Effector CD8-positive, alpha-beta T cell (primary cell): ENCODE measurements at places on chromosomes 3 and 15.

DNA sequence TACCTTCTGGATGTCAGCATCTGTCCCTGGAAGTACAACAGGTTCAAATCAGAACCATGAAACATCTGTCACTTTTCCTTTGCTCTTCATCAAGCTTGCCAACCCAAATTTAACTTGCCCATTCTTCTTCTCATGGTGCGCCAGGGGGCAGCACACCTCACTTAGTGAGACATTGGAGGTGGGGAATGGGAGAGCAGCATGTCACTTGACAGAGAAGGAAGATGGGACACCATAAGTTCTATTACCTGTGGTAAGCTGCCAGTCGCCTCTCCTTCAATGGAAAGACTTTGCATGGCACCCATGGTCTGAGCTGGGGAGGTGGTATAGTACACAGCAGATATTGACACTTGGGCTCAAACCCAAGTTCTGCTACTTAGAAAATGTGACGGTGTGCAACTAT, 2.9 kb downstream of the SCN5A start:
- DNase-seq: no peak

DNA sequence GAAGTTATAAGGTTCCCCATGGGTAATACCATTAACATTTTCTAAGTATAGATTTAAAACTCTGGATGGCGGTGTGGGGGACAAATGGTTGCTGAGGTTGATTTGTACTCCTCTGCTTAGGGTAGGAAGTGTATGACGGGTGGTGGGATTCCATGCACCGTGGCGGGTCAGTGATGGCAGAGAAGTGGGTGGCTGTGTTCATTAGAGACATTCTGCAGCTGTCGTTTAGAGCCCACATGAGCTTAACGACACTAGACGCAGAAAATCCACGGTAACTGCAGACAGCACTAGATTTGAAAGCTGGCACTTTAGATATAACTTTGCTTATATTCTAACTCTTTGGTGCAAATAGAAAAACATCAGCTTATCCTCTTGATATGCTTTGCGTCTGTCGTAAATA, 37.5 kb downstream of the SGO1 start:
- no peak for DNase-seq

- DNase-seq: no peak
Measured at GRCh38 chr3:2771193-2771592, 339.0 kb downstream of the IL5RA start.

DNA sequence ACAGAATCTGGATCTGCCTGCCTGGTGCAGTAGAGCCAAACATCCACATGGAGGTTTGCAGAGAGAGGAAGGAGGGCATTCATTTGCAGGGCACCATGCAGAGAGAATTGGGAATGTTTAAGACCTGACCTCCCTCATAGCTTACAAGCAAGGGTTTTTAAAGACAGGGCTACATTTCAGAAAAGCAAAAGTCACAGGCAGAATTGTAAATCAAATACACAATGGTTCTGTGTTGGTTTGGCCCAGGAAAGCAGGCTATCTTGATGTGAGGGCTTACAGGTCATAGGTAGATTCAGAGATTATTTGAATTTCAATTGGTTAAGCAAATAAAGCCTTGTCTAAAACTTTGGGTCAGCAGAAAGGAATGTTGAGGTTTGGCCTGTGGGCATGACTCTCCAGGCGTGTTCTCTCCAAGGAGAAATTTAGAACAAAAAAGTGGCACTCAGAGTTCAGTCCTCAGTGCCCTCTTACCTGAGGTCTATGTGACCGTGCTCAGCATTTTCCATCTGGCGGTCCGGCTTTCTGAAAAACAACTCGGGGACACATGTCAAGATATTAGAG, 91.5 kb downstream of the CD47 start:
- no peak for DNase-seq

DNA sequence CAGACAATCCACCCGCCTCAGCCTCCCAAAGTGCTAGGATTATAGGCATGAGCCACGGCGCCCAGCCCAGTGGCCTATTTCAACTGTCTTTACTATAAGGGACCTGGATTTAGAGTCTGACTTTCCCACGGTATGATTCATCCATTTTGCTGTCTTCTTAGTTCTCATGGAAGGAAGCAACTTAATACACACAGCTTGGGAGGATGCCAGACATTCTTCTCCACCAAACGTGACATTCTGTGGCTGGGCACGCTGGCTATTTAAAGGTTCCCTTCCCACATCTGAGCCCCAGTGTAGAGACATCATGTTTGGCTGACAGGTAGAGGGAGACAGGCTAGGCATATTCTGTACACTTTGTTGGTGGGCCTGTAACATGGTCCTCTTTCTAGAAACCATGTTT, 26.2 kb downstream of the FAM43A start:
- DNase-seq: no peak

DNA sequence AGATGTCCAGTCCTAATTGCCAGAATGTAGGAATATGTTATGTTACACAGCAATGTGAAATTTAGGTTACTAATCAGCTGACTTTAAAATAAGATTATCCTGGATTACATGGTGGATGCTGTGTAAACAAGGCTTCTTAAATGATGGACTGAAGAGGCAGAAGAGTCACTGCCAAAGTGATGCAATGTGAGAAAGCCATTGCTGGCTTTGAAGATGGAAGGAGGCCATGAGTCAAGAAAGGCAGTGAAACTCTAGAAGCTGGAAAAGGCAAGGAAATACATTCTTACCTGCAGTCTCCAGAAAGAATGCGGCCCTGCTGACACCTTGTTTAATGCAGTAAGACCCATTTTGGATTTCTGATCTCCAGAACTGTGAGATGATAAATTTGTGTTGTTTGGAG, 179.1 kb upstream of the ZPLD1 start:
- no peak for DNase-seq

- DNase-seq: no peak
Measured at GRCh38 chr3:148943506-148944205, 47.7 kb upstream of the GYG1 start.

GRCh38 chr3:187906416-187906815, 161.1 kb upstream of the BCL6 start:
- DNase-seq: no peak

GRCh38 chr3:63809607-63810006, 9.5 kb upstream of the C3orf49 start:
- DNase-seq: no peak

- no peak for DNase-seq
Measured at GRCh38 chr3:127682561-127682960, 9.8 kb downstream of the ABTB1 start.

- DNase-seq: no peak
Measured at GRCh38 chr15:100667405-100668347, 65.3 kb downstream of the ASB7 start.

- DNase-seq: no peak
Measured at GRCh38 chr3:111809186-111809585, 49.9 kb upstream of the PHLDB2 start.

- DNase-seq: no peak
Measured at GRCh38 chr3:39226106-39226741, 33.8 kb upstream of the XIRP1 start.

- no peak for DNase-seq
Measured at GRCh38 chr3:123104550-123104949, 37.7 kb downstream of the PDIA5 start.
